ENCODE measurements at places on chromosomes 5 and 9.

- DNase-seq: no peak
Observed at GRCh38 chr5:69188811-69189161, 597 bp upstream of the CENPH start.

DNA sequence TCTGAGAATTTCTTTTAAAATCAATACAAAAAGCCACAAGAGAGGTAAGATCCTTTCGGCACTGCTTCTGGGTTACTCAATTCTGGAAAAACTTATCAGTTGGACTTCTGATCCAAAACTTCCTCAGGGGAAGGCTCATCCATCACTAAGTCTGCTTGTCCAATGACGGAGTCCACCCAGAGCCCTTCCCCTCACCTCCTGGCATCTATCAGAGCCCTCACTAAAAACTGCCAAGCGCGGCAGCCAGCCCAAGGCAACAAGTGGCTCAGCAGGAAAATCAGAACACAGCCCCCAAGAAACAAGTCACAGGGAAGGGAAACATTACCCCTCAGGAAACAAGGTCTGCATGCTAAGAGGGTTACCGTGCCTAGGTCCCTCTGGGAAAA lies 869 bp upstream of the ESM1 start:
- DNase-seq: no peak

DNA sequence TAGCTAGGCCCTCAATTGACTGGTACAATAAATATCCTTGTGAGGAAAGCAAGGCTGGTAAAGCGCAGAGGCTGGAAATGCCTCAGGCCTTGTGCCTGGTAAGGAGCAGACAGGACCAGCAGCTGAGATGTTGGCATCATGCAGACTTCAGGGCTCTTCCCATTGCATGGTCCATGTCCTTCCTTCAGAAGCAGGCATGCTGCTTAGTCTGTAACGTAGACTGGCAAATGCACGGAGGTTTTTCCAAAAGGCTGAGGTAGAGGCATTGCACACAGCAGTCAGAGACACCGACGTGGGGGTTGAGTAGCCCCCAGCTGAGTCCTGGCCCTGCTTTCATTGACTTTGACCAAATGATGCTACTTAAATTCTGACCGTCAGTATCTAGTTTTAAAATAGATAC lies 87.1 kb downstream of the ADRB2 start:
- no peak for DNase-seq

GRCh38 chr9:13705918-13706317 lies 426.4 kb upstream of the MPDZ start:
- DNase-seq: no peak

- peak; percentile 35 for DNase-seq
Observed at GRCh38 chr5:178839319-178839704, 20.4 kb upstream of the ZNF354B start.

DNA sequence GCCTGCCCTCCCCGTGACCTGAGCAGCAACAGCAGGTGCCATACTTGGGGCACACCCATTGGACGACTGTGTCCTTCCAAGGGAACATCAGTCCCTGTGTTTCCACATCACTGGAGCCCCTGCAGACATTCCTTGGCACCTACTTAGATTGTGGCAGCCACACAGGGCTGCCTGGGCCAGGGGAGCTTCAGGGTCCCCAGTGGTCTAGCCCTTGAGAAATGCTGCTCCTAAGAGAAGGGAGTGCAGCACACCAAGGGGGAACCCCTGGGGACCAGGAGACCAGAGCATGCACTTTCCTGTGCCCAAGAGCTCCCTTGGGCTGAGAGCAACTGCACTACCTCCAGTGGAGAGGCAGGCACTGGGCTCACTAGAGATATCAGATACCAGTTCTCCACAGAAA lies 20.1 kb upstream of the ABLIM3 start:
- DNase-seq: no peak

GRCh38 chr5:99247346-99247745 lies 318.5 kb upstream of the CHD1 start:
- DNase-seq: no peak

DNA sequence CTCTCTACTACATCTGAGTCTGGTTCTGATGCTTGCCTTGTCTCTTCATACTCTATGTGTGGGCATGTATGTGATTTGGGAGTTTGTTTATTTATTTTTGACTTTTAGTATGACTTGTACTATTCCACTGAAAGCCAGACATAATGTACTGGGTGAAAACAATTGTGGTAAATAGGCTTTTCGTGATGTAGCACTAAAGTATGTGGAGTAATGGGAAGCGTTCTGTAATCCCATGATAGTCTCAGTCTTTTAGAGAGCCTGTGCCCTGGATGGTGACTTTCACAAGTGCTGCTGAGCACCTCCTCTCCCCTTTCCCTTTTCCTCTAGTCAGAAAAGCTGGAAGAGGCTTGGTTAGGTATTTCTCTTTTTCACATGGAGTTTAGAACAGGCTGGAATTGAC lies 85.8 kb upstream of the S1PR3 start:
- DNase-seq: no peak

DNA sequence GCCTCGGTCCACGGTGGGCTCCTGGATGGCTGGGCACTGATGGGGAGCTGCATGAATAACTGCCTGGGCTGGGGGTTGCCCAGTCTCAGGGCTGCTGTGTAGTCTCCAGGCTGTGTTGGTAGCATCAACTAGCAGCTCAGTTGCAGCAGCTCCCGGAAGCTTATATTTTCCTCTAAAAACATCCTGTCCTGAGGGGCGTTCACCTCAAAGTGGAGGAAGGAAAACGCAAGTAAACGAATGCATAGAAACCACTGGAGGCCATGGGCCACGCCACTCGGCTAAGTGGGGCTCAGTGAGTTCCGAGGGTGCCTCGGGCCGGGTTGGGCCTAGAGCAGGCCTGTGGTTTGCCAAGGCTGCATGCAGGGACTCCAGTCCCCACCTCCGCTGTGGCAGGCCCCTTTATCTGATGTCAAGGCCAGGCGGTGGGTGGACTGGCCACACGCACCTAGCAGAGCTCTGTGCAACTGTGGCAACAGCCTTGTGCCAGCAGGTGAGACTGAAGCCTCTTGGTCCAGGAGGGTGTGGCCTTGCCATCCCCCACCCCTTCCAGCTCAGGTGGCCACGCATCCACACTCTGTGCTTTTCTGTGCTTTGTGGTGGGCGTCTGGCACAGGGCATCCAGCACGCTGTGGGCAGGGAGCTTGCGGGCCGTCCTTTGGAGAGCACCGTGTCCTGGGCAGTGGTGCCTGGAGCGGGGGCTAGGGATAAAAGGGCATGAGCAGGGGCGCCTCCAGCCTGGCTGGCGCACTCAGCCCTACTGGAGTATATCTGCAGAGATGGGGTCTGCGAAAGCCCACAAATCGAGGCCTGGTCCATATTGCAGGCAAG lies 15.1 kb downstream of the TCF7 start:
- peak; percentile 43 for DNase-seq
